ENCODE measurements at places on chromosomes 2 and 18.

DNA sequence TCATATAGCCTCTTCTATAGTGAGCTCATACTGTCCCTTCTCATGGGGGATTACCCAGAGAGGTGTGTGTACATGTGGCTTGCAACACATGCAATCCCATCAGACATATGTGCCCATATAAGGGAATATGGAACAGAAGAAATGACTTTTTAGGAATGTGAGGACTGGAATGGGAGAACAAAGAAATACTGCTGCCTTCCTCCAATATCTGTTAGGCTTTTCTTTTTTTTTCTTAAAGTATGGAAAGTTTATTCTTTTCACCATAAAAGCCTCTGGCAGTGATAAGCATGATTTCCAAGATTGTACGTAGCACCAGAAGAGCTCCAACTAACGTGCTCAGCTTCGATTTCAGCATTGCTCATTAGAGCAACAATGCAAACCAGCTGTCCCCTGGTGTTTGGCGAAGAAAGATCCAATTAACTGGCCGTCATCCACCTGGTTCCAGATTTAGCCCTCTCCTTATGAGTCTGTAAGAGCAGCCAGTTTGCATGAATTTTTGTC, 113.6 kb downstream of the ADCYAP1 start:
- DNase-seq = no peak

GRCh38 chr2:200454927-200455801, 54.7 kb downstream of the KCTD18 start:
- no peak for DNase-seq

DNA sequence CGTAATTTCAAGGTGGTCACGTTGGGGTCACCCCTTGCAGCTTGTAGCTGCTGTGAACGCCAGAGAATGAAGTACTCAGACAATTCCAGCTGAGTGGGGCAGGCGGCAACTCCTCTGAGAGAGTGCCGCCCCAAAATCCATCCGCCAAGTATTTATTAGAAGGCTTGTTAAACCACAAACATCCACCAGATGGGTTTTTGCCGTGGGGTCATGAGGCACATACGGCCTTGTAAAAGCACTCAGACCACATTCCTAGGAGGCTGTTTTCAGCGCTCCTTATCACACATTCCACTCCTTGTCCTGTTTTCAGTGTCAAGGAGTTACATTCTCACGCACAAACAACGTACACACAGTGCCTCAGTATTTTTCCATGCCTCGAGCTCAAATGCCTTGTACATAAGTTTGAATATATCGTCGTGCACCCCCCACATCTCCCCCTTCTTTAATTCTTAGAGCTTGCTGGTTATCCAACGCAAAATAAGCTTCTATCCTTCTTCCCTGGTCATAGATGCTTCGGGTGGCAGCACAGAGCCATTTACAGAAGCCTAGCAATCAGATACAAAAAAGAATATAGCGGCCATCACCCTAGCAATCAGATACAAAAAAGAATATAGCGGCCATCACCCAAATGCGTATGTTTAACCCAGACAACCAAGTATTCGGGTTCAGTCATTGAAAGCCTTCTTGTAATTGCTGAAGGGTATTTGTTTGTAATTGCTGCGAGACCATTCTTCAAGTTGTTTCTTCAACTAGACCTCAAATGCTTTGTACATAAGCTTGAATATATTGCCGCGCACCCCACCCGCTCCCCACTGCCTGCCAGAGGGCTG, 7.3 kb downstream of the ALPP start:
- peak; percentile 87 for DNase-seq

- DNase-seq = no peak
Observed at GRCh38 chr18:75491361-75491760, 63.9 kb upstream of the SMIM21 start.

- DNase-seq = peak; percentile 69
Observed at GRCh38 chr2:177265824-177266817, 1.6 kb upstream of the NFE2L2 start.

DNA sequence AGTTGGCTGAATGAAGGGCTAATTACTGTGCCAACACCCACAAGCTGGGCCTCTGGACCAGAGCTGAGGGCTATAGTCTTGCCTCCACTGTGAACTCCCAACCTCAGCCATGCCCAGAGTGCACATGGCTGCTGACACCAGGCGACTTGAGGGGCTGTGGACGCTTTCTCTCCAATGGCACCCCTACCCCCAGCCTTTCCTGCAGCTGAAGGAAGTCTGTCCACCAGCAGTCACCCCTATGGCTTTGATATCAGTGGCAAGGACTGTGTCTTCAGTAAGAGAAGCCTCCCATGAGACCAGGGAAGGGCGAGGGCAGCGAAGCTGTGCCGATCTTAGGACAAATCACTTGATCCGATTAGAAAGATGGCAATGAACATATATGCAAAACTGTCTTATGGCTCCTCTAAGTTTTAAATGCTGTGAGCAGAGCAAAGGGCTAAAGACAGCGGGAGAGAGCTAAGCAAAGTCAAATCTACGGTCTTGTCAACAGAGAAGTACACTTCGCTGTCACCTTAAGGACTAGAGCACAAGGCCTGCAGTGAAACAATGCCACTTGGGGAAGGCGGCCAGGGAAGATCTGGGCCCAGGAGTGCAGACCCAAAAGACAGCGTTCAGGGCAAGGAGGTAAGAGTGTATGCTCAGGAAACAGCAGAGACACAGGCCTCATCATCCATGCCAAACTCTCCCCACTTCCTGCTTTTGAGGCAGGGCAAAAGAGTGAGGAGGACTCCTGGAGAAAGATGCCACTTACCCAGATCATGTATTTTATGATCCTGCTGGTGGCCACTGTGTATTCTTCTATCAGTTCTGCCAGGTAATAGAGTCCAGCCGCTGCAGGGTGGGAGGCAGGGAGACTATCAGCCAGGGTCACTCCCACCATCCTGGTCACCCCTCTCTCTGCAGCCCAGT, 1.5 kb downstream of the TEX261 start:
- no peak for DNase-seq

GRCh38 chr2:105537466-105537865, 138.6 kb upstream of the FHL2 start:
- DNase-seq = no peak

- DNase-seq = no peak
Observed at GRCh38 chr2:136131961-136132824, 14.2 kb upstream of the CXCR4 start.

- no peak for DNase-seq
Observed at GRCh38 chr2:72676341-72677025, 149.3 kb downstream of the EXOC6B start.

DNA sequence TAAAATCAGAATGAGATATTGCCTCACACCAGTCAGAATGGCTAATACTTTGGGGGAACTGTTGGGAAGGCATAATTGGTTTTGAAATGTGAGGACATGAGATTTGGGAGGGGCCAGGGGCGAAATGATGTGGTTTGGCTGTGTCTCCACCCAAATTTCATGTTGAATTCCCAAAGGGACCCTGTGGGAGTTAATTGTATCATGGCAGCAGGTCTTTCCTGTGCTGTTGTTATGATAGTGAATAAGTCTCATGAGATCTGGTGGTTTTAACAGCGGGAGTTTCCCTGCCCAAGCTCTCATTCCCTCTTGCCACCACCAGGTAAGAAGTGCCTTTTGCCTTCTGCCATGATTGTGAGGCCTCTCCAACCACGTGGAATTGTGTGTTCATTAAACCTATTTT, 59.6 kb downstream of the CSRNP3 start:
- DNase-seq = no peak

DNA sequence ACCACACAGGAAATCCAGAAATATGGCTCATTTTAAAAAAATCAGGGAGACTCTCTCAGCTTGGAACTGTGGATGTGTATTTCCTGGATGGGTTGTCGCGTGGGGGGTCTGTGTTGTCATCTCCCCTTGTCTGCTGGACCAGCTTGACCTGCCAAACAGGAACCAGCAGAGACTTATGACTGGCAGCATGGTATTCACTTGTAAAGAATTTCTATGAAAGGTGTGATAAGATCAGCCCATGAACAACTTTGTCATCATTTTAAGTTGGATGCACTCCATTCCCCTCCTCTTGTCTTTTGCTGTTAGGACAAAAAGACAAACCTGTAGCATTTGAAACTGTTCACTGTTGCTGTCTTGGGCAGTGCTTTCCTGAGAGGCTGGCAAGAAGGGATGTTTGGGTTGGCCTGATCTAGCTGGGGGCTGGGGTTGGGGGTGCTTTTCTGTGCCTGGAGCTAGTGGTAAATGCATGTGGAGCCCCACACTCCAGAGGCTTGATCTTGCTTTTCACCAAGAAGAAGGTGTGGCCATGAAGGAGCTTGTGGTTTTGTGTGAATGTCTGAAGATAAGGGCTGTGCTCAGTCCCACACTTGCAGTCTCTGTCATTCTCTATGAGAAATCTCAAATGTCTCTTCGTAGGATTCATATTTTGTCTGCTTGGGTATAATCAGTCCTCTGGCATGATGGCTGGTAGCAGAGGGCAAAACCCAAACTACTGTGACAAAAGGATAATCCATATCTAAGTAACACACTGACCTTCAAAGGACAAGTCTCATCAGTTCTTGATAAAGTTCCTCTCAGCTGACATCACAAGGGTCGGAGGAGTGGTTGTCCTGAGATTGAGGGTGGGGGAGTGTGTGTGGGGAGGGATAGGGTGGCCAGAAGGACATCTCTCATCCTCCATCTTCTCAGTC, 39.0 kb downstream of the RALB start:
- DNase-seq = peak; percentile 42

- no peak for DNase-seq
Observed at GRCh38 chr2:159266554-159266953, 19.9 kb downstream of the WDSUB1 start.

DNA sequence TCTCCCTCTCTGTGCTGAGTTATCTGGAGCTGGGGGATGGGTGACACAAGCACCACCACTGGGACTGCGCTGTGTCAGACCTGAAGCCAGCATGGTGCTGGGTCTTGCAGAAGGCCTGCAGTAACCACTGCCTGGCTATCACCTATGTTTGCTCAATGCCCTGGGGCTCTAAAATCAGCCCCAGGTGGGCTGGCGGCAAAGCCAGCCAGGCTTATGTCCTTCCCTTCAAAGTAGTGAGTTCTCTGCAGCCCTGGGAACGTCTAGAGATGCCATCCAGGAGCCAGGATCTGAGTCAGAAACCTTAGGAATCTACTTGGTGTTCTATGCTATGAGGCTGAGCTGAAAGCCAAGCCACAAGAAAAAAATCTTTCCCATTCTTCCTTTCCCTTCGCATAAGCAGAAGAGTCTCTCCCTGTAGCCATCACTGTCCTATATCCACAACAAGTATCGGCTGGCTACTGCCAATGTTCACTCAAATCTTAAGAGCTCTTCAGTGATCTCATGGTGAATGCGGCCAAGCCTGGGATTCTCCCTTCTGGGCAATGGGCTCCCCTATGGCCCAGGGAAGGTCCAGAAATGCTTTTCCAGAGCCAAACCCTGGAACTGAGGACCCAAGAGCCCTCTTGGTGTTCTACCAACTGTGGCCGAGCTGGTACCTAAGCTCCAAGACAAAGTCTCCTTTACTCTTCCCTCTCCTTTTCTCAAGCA, 248.7 kb downstream of the ZNF385B start:
- no peak for DNase-seq

- DNase-seq = peak; percentile 44
Observed at GRCh38 chr2:148201075-148202004, 180.4 kb downstream of the MBD5 start.

- no peak for DNase-seq
Observed at GRCh38 chr2:219658196-219658846, 30.9 kb downstream of the SLC4A3 start.

- DNase-seq = no peak
Observed at GRCh38 chr2:33134791-33135560, 188.2 kb downstream of the LTBP1 start.

DNA sequence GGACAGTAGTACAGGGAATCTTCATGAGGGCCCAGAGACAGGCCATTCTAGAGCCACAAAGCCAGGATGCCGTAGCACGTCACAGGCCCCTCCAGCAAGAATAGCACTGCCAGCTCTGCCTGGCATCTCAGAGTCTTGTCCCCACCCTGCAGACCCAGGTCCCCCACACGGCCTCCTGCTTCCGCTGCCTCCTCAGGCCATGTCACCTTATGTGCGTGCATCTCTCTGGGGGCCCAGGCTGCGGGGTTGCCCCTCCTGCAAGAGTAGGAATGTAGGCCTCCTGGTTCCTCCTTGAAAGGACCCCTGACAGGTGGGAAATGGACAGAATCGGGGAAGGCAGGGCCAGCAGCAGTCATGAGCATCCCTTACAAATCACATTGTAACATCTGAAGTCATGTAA, 49.8 kb downstream of the ADI1 start:
- DNase-seq = peak; percentile 27

- DNase-seq = peak; percentile 21
Observed at GRCh38 chr2:226426292-226426736, 373.3 kb downstream of the IRS1 start.

DNA sequence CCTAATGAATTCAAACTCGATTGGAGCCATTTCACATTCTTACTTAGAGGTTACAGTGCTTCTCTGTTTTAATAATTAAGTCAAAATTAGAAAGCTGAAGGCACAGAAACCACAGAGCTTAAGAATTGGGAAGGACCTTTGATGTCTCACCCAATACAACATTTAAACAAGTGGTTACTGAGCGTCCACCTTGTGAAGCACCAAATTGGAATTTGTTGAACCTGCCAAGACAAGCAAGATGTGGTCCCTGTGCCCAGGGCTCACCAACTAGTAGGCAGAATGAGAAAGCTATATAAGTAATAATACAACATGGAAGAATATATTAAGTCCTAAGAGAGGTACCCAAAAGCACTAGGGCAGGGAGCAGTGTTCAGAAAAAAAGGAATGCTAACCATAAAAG, 64.5 kb upstream of the NPAS2 start:
- DNase-seq = no peak

DNA sequence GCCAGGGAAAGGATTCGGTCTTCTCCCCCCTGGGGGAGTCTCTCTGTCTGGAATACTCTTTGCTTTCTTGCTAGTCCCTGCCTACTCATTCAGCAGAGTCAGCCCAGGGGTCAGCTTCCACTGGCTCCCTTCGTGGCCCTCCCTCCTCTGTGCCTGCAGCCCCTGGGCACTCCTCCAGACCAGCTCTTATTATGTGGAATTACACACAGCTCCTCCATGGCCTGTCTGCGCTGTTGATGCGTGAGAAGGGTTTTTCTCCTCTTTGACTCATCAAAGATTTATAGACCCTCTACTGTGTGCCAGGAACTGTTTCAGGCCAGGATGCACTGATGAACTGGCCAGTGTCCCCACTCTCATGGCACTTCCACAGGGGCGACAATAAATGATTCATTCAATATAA, 44.4 kb downstream of the ST8SIA5 start:
- peak; percentile 80 for DNase-seq

GRCh38 chr18:27996801-27997272, 180.1 kb downstream of the CDH2 start:
- peak; percentile 26 for DNase-seq

- DNase-seq = no peak
Observed at GRCh38 chr2:205280596-205281236, 401.6 kb upstream of the NRP2 start.

- no peak for DNase-seq
Observed at GRCh38 chr2:233546101-233546500, 20.5 kb downstream of the USP40 start.

DNA sequence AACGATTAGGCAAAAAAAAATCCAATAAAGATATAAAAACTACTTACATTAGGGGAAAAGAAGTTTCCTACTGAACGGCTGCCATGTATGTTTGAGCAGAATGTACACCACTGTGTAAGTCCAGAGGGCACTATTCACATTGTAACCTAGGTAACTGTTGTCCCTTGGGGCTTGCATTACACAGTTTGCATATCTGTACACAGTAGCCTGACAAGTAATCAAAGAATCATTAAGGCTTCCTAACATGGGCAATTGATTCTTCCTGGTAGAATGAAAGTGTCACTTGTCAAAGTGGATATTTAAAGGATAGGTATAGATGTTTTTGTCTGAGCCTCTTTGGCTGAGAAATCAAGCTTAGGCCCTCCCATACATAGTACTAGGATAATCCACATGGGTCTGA, 39.1 kb downstream of the PLEK start:
- no peak for DNase-seq

GRCh38 chr2:42009657-42010580, 37.9 kb upstream of the PKDCC start:
- no peak for DNase-seq

Data from osteoblast (primary cell).